ENCODE measurements at places on chromosomes 16 and 17. TPM values are rescaled to one million over a fixed set of nuclear protein-coding genes. Genes with fewer than 3 reads are reported as not detected.

KCNH6 gene
- total RNA-seq = not detected

GLP2R gene
- total RNA-seq = not detected

PIRT gene
- total RNA-seq = not detected

PITPNM3 gene
- total RNA-seq = 0.75 TPM

GRCh38 chr16:3074860-3075522, 9.6 kb downstream of the IL32 start:
- DNase-seq = peak; percentile 74

DNA sequence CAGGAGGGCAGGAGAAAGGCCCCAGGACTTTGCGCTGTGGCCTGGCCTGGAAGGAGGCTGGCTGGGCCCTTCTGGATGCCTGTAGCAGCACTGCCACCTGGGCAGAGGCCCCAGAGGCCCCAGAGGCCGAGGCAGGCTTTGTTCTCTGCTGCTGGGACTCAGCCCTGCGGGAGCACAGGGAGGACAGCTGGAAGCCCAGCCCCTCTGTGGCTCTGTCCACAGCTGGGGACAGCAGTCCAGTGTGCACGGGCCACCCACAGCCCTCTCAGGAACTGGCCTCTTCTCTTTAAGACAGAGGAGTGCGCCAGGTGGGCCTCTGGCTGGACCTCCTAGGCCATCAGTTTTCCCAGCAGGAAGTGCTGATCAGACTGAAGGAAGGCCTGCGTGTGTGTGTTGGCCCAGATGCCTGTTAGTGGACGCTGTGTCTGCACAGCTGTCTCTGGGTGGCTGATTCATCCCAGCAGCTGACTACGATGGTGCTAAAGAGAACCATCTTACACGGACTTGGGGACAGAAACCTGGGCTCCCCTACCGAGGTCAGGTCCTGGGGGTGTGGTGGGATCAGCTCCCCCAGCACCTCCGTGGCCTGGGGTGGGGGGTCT, 26.9 kb upstream of the ZNF750 start:
- DNase-seq = no peak

DNA sequence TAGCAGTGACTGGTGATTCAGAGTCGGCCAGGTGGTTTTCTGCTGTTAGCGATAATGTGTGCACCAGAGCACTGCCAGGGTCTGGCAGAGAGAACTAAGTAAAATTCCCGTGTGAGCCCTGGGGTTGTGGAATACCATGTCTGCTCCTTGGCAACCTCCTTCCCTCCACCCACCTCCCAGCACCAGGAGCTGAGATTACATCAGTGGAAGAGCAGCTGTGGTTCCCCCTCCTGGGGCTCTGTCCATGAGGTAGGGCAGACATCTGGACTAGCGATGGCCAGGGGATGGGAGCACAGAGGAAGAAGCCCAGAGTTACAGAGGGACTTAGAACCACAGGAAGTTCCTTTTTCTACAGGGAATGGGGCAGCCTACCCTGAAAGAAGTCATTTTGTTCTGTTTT, 15.8 kb downstream of the CLEC10A start:
- DNase-seq = no peak

- DNase-seq = no peak
These were observed 13.1 kb upstream of the SEZ6 start for GRCh38 chr17:29018788-29019474.

Measured in natural killer cell (primary cell).